Fibroblast of the aortic adventitia (primary cell): ENCODE measurements at places on chromosomes 6 and 20. TPM values are rescaled to one million over a fixed set of nuclear protein-coding genes. Genes with fewer than 3 reads are reported as not detected.

DNA sequence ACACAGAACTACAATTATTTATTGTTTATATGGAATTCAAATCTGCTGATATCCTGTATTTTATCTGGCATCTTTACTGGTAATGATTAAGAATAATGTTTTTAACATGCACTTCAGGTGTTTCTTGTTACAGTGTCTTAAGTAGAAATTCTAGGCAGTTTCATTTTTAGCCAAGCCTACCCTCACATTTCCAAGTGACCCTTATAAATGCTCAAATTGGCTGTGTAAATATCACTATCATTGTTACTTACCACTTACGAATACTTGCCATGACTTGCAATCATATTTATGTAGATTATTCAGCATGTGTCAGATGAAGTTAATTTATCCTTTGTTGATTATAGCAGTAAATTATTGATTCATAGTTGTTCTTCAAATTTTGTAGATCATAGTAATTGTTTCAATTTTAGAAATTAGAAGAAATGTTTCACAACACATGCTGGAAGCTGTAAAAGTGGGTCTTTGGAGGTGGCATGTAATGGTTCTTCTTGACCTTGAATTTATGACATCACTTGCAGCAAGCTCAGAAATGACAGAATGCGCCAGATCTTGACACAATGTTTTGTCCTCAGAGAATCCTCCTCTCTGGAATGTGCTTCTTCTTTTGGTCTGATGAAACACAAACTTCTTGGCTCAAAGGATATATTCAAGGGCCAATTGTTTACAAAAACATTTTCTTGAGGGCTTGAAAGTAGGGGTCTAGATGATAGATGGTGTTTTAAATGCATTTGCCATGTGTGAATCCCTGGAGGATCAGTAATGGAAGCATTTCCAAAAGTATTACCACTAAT lies 471.8 kb downstream of the COL12A1 start:
- peak; percentile 35 for DNase-seq

DNA sequence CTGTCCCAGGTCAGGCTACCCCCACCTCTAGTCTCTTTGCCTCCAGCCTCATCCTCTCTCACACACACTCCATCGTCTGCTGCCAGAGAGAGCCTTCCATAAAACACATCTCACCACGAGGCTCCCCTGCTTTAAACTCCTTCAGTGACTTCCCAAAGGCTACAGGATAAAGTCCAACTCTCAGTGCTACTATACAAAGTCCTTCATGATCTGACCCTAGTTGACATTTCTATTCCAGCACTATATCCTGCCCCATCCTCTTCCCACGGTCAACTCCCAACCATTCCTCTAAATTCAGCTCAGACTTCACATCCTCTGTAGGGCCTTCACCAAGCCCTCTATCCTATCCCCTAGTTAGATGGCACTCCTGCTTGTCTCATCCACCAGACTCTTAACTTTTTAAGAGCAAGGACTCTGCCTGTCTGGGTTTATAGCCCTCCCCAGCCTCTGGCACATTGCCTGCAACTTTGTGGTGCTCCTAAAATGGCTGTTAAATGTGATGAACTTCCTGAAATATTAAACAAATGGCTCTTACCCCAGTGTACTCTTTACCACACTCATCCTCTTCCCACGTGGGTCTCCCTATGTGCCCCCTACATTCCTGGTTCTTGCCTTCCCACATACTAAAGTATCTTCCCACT lies 36.1 kb downstream of the KIF16B start:
- no peak for DNase-seq

DNA sequence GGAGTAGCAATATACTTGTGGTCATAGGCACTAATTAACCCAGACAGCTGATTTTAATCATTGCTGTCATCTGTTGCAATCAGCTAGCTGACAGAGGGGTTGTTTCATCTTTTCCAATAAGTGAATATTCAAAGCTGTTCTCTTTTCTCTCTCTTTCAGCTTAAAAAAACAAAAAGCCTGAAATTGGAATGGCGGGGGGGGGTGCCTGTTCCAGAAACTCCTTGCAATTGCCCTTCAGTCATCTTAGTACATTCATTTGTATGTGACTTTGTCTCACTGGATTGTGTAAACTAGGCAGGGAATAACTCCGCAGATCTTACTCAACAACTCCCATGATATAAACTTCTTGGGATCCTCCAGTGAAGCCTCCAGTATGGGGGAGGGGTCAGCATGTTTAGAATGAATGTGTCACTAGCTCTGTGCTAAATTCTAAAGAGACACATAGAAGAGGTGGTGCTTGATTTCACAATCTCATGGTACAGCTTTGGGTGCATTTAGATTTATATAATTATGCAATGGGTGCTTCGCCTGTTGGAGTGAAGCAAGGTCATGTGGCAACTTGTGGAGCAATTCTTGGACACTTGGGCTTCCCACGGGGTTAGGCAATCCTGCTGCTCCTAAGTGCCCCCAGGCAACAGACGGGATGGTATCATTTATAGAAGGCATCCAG lies 40.1 kb downstream of the SLC24A3 start:
- DNase-seq = no peak

Gene BFSP1
- 1.3 and 3.5 TPM in 2 replicates for total RNA-seq

Gene MAK
- under 0.01 TPM in 1 of 2 replicates, not detected in the other for total RNA-seq

Gene MUC21
- not detected in 2 replicates for total RNA-seq
